A549 (cell line): ENCODE measurements at places on chromosomes 6 and 20. TPM values are rescaled to one million over a fixed set of nuclear protein-coding genes. Genes with fewer than 3 reads are reported as not detected.

UFL1 gene
- 8.5 to 9.5 TPM (median 8.8 TPM) in 3 replicates for polyA plus RNA-seq

- no peak for DNase-seq
Observed at GRCh38 chr6:106461084-106461483, 100.6 kb downstream of the CRYBG1 start.

GRCh38 chr20:37526839-37527637 lies 638 bp downstream of the BLCAP start:
- peak; percentile 22 for DNase-seq

DNA sequence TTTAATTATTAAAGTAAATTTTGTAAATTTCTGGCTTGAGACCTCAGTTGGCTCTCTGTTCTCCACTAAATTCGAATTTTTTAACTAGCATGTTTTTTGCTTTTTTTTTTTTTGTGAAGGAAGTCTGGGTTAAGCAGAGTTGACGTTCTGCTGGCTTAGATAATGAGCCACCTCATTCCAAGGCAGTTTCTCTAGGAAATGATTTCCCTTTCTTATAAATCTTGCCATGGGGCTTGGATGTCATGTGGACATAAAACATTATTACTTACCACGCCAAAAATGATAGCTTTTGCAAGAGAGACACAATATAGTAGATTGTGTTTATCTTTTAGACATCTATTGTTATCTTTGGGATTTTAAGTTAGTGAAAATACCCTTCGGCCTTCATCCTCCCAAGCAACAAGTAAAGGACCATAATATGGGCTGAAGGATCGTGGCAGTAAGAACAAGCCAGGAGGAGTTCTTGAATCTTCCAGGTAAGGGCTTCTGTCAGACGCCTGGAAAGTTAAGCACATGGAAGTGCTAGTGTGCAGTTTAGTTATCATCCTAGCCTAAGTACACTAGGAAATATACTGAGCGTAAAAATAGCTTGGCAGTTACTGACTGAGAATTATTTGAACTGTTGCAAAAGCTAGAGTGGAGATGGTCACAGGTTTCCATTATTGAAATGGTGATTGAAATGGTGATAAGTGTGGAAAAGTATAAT lies 30.7 kb downstream of the ADGRG6 start:
- no peak for DNase-seq

- DNase-seq, result no peak
Observed at GRCh38 chr6:13400772-13401171, 72.4 kb upstream of the TBC1D7 start.

GRCh38 chr6:37029249-37029971 lies 24.0 kb downstream of the FGD2 start:
- peak; percentile 88 for DNase-seq

ARFGAP1 gene
- polyA plus RNA-seq, result 89.4 to 106 TPM (median 102 TPM) in 3 replicates

PRR18 gene
- polyA plus RNA-seq, result 0.04 to 0.08 TPM (median 0.08 TPM) in 3 replicates

- no peak for DNase-seq
Observed at GRCh38 chr6:166268431-166268830, 39.8 kb downstream of the PRR18 start.

GPANK1 gene
- 9.7 to 11.7 TPM (median 11.0 TPM) in 3 replicates for polyA plus RNA-seq

CDH26 gene
- polyA plus RNA-seq, result 0.16 to 0.28 TPM (median 0.27 TPM) in 3 replicates

- DNase-seq, result peak; percentile 47
Observed at GRCh38 chr6:149750136-149750609, 632 bp downstream of the PCMT1 start.

DNA sequence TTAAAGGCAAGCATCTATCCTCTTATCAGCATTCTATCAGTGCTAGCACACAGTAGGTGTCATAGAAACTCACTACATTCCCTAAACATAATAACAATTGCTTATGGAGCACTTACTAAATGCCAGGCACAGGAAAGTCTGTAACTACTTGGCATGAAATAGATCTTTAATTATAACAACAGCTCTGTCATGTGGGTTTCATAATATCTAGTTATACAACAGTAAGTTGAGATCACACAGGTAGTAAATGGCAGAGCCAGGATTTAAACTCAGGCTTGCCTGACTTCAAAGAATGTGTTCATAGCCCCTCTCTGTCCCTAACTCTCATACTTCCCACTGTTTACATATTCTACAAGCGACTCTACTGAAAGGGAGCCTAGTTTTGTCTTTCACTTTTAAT lies 66.0 kb upstream of the ENPP5 start:
- DNase-seq, result no peak

TAB2 gene
- 23.0 to 25.0 TPM (median 23.1 TPM) in 3 replicates for polyA plus RNA-seq

GRCh38 chr6:97689078-97689754 lies 406.2 kb upstream of the MMS22L start:
- DNase-seq, result no peak
